ENCODE measurements at places on chromosomes 2 and 18.

GRCh38 chr2:147405651-147406050, 439.2 kb upstream of the ACVR2A start:
- no peak overlapping the region for H3K27ac ChIP-seq
- no peak overlapping the region for H3K4me3 ChIP-seq
- H3K4me1 ChIP-seq = no peaks in the 10 kb centered on the region
- no peak for DNase-seq
- no peaks in the 10 kb centered on the region for H3K36me3 ChIP-seq
- no peaks in the 10 kb centered on the region for H3K27me3 ChIP-seq

GRCh38 chr2:109736177-109736827, 57.8 kb upstream of the RGPD5 start:
- no peaks in the 10 kb centered on the region for H3K27me3 ChIP-seq
- H3K36me3 ChIP-seq = no peaks in the 10 kb centered on the region
- no peak overlapping the region for H3K27ac ChIP-seq
- no peak overlapping the region for H3K4me3 ChIP-seq

GRCh38 chr18:58320907-58321561, 277.0 kb downstream of the NEDD4L start:
- DNase-seq = no peak
- peaks cover 12% of the 10 kb centered on the region for H3K4me1 ChIP-seq
- no peaks in the 10 kb centered on the region for H3K27me3 ChIP-seq
- H3K36me3 ChIP-seq = 0 out of 2 replicates have a peak, but pooled peaks cover 5% of the 10 kb centered on the region
- no peak overlapping the region for H3K27ac ChIP-seq

- H3K4me3 ChIP-seq = no peak overlapping the region
- H3K36me3 ChIP-seq = no peaks in the 10 kb centered on the region
- no peak overlapping the region for H3K27ac ChIP-seq
- no peaks in the 10 kb centered on the region for H3K4me1 ChIP-seq
- no peaks in the 10 kb centered on the region for H3K27me3 ChIP-seq
Measured at GRCh38 chr2:73018188-73018825, 53.2 kb downstream of the SFXN5 start.

- no peak for DNase-seq
- no peaks in the 10 kb centered on the region for H3K36me3 ChIP-seq
- H3K4me1 ChIP-seq = peaks cover 6% of the 10 kb centered on the region
- H3K4me3 ChIP-seq = no peak overlapping the region
Measured at GRCh38 chr2:234670806-234671205, 173.9 kb upstream of the ARL4C start.

- no peak overlapping the region for H3K27ac ChIP-seq
- no peak for DNase-seq
- H3K4me3 ChIP-seq = no peak overlapping the region
- no peaks in the 10 kb centered on the region for H3K36me3 ChIP-seq
- no peaks in the 10 kb centered on the region for H3K27me3 ChIP-seq
Measured at GRCh38 chr2:197867624-197868023, 63.2 kb downstream of the PLCL1 start.

GRCh38 chr2:120516679-120517314, 170.9 kb downstream of the INHBB start:
- no peak overlapping the region for H3K4me3 ChIP-seq
- H3K4me1 ChIP-seq = peaks cover 3% of the 10 kb centered on the region
- no peaks in the 10 kb centered on the region for H3K36me3 ChIP-seq
- DNase-seq = no peak
- no peaks in the 10 kb centered on the region for H3K27me3 ChIP-seq
- no peak overlapping the region for H3K27ac ChIP-seq

GRCh38 chr2:8606649-8607550, 75.0 kb upstream of the ID2 start:
- H3K27ac ChIP-seq = no peak overlapping the region
- no peaks in the 10 kb centered on the region for H3K4me1 ChIP-seq
- H3K36me3 ChIP-seq = no peaks in the 10 kb centered on the region
